Inflammatory macrophage treated with lipopolysaccharide for 1 hour (primary cell): ENCODE measurements at places on chromosomes 16 and 17.

- peak; percentile 47 for DNase-seq
These were observed 13.7 kb upstream of the WIPI1 start for GRCh38 chr17:68470961-68471360.

GRCh38 chr17:57092171-57092570 is 7.1 kb downstream of the AKAP1 start:
- peak; percentile 22 for DNase-seq

- DNase-seq, result no peak
These were observed 12.6 kb downstream of the ACTG1 start for GRCh38 chr17:81500047-81500446.

DNA sequence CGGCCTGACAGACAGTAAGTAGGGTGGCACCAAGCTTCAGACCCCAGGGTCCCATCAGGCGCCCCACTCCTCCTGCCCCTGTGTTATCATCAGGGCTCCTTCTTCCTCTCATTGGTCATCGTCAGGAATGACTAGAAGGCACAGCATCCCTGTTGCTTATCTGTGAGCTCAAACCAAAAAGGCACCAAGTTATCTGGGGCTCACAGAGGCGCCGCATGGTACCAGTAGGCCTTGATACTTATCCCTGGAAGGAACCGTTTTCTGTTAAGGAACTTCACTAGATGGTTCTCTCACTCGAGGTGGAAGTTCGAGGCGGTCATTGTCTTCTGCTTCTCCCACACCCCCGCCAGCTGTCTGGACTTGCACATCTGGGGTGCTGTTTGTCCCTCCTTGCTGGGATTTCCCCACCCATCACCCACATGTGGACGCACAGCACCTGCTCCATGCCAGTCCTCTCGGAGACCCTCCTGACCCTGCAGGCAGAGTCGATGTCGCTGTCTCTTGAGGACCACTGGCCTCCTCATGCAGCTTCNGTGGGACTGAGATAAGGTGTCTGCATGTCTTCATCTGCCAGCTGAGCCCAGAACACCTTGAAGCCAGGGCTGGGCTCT is 52.1 kb downstream of the METRNL start:
- DNase-seq, result no peak

DNA sequence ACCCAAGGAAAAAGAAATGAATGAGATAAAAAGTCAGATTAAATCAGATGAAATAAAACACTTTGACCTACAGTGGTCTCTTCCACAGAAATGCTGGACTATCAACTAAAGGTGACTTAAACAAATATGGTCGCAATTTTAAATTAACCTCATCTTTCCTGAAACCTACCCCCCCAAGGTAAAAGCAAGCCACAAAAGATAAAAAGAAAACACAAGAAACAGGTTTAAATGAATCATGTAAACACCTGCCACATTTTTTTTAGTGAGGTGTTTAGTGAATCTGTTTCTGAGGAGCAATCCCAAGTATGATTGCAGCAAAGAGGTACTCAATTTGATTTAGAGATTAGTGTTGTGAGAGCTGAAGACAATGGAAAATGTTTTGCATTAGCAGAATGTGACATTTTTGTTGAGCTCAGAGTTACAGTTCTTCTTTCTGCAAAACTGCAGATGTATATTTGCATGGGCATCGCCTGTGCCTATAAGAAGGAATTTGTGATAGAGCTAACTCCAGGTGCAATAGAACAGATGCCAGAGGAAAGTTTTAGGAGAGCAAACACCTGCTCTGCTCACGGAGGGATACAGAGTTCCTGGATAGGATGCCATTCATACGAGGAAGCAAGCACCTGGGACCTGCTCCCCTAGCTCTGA is 3.4 kb upstream of the MMD start:
- DNase-seq, result no peak

- DNase-seq, result no peak
These were observed 82.1 kb downstream of the GAS7 start for GRCh38 chr17:10116267-10116666.

DNA sequence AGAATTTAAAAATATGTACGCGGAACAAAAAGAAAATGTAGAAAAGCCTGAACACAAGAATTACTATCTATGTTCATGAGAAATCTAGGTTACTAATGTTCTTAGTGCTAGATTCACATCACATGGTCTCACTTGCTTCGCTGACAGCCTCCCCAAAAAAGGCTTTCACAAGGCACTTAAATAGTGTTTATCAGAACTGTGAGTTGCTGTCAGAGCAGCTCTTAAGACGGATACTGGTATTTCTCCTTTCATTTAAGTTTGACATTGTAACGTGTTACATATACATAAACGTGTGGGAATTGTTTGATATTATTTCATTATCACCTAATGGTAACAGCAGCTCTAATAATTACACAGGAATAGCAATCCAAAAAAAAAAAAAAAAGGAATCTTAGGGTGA is 150.9 kb downstream of the CDH8 start:
- no peak for DNase-seq

- peak; percentile 89 for DNase-seq
These were observed at the start of gene EVI2A for GRCh38 chr17:31321481-31321880. Gene EVI2A, minus strand, starts transcription at chr17:31321622. Its CDS starts 2,609 bp downstream, at chr17:31319013.

DNA sequence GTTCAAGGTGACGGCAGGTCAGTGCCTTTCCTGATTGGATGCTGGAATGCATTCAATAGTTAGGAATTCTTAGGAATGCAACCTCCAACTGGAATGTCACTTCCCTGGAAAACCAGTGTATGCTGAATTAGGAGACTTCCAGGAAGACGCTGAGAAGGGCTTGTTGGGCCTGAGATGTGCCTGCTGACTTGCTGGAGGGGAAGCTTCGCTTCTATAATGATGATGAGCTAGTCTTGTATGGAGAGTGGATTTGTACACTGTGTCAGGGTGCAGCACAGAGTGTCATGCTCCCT is 45.6 kb downstream of the SMPD3 start:
- no peak for DNase-seq

GRCh38 chr16:19346335-19346922 is 60.9 kb downstream of the CLEC19A start:
- DNase-seq, result peak; percentile 6

GRCh38 chr16:27084307-27085028 is 17.7 kb downstream of the C16orf82 start:
- no peak for DNase-seq

- no peak for DNase-seq
These were observed 189.7 kb downstream of the CHD9NB start for GRCh38 chr16:52863000-52863399.

GRCh38 chr17:78324391-78325075 is 35.3 kb downstream of the SOCS3 start:
- DNase-seq, result peak; percentile 75

DNA sequence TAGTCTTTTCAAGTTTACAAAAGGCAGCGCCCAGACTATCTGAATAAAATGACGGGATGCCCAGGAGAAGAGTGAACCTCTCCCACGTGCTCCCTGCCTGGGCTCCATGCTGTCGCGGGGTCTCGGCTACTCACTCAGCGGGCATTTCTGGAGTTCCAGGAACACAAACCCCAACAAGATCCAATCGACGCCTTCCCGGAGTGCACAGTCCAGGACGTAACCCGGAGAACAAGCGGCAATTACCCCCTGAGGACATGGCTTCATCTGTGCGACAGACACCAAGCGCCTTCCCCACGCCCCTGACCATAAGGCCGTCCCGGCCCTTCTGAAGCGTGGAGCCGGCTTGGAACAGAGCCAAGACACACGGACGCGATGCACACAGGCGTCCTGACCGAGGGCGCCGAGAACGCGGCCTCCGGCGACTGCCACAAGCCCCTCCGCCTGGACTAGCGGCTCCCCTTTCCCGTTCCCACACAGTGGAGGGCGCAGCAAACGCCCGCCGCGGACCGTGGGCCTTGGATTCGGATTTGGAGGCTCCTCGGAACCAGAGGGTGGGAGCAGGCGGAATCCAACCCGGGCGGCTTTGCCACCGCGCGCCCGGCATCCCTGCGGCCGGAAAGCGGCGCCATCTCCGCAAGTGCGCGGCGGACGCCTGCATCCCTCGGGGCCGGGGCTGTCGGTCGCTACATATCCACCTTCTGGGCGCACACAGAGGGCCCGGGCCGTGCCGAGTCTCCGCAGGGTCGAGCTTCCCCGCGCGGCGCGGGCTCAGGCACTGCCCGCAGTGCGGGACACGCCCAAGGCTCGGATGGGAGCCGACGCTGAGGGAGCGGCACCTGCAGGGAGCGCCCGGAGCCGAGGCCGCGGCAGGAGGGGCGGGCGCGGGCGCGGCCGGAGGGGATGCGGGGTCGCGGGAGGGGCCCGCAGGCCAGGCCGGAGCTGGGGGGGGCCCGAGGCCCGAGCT is 725 bp downstream of the ABCA3 start:
- DNase-seq, result peak; percentile 11

- DNase-seq, result peak; percentile 60
These were observed 47.7 kb downstream of the BEAN1 start for GRCh38 chr16:66474750-66475199.

DNA sequence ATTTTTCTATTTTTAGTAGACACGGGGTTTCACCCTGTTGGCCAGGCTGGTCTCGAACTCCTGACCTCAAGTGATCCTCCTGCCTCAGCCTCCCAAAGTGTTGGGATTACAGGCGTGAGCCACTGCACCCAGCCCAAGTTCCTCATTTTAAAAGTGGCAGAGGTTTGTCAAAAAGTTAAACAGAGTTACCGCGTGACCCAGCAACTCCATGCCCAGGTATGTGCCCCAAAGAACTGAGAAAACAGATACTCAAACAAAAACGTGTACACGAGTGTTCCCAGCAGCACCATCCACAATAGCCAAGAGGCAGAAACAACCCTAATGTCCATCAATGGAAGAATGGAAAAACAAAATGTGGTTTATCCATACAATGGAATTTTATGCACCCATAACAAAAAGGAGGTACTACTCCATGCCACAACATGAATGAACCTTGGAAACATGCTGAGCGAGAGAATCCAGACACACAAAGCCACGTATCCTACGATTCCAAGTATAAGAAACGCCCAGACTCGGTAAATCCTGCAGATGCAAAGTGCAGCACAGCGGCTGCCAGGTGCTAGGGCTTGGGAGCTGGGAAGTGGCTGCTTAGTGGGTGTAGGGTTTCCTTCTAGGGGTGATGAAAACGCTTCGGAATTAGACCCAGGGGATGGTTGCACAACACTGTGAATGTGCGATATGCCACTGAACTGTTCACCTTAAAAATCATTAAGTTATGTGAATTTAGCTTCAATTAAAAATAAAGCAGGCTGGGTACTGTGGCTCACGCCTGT is 24.8 kb downstream of the ADCY9 start:
- no peak for DNase-seq

DNA sequence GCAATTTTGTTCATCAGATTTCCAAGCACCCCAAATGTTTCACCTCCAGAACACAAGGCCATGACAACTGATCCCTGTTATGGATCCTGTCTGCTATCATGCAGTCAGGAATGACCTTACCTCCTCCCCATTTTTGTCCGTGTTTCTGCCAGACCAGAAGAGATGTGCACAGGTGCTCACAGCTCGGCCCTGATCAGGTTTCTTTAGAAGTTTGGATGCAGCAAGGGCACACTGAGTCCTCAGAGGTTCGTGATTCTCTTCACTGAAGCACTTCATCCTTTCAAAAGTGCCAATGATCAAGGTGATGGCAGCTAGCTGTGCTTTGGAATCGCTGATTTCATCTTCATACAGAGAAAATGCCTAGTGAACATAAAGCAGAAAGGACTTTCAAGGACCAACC is 26.9 kb downstream of the VPS35 start:
- DNase-seq, result no peak

DNA sequence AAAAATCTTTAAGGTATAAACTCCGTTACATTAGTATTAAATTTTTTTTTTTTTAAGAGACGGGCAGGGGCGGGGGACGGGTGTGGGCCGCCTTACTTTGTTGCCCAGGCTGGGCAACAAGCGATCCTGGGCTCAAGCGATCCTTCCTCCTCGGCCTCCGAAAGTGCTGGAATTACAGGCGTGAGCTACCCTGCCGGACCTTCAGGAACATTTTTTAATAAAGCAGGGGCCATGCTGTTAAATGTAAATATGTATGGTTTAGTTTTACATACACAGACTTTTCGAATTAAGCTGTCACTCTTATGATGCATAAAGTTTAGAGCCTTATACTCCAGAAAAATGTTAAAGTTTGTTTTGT is 2.4 kb downstream of the PPM1D start:
- no peak for DNase-seq

- DNase-seq, result no peak
These were observed 278.4 kb upstream of the IRX5 start for GRCh38 chr16:54652201-54652770.

DNA sequence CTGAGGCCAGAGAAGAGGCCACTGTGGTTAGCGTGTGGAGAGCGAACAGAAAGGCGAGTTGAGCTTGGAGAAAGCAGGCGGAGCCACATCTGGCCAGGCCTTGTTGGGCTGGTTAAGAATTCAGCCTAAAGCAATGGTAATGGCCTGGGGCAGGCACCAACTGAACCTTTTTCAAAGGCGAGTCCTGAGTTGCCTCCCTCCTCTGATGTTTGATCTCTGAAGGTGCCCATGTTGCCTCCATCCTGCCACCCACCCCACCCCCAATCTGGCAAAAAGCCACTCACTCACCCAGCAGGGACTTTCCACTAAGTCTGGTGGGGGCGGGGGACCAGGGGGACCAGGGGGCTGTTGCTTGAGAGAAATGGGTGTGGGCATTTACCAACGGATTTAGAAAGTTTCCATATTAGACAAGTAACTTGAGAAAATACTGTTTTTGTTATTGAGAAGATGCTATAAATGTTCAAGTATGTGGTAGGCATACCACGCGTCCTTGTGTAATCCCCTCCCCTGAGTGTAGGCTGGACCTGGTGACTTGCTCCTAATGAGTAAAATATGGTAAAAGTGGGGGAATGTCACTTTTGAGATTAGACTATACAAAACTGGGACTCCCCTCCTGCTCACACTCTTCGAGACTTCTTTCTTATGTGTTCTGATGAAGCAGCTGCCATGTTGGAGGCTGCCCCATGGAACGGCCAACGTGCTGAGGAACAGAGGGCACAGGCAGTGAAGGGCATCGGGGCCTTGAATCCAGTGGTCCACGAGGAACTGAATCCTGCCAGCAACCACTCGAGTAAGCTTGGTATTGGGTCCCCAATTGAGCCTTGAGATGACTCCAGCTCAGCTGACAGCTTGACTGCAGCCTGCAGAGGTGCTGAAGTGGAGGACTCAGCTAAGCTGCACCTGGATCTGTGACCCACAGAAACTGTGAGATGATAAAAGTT is 29.9 kb upstream of the TNS4 start:
- no peak for DNase-seq

DNA sequence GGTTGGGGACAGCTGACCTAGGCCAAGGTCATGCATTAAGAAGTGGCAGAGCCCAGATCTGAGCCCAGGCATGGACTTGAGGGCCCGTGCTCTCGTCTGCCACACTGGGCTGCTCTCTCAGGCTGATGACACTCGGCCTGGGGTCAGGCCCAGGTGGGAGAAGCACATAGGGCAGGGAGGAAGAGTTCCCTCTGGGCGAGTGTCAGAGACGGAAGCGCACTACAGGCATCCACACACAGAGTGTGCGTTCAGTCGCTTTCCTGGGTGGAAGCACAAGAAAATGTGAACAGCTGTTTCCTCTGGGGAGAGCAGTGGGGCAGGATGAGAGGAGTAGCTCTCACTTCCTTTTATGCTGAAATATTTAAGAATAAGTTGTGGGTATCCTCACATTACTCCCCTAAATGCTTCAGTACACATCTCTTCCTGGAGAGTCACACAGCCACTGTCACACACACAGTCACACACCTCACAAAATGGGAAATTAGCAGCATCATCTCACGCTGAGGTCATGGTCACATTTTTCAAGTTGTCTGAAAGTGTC is 59.7 kb downstream of the B9D1 start:
- peak; percentile 67 for DNase-seq
